ENCODE measurements at places on chromosomes 7 and 10.

DNA sequence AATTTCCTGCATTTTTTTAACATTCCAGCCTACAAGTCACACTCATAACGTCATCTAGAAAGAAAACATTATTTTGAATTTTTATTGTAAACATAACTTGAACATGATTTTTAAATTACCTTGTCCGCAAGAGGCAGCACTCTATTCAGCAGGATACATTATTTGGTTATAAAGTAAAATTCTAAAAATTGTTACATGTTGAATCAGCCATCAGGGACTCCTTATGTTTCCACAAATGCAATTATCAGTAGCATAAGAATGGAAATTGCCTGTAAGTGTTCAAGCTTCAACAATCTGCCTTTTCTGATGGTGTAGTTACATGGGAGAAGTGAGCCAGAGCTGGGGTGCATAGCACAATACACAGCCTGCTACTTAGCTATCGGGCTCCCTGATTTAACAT, 97.5 kb downstream of the ZNF365 start:
- no peak for DNase-seq

- DNase-seq: no peak
These were observed 25.9 kb downstream of the PDGFA start for GRCh38 chr7:493661-494251.

DNA sequence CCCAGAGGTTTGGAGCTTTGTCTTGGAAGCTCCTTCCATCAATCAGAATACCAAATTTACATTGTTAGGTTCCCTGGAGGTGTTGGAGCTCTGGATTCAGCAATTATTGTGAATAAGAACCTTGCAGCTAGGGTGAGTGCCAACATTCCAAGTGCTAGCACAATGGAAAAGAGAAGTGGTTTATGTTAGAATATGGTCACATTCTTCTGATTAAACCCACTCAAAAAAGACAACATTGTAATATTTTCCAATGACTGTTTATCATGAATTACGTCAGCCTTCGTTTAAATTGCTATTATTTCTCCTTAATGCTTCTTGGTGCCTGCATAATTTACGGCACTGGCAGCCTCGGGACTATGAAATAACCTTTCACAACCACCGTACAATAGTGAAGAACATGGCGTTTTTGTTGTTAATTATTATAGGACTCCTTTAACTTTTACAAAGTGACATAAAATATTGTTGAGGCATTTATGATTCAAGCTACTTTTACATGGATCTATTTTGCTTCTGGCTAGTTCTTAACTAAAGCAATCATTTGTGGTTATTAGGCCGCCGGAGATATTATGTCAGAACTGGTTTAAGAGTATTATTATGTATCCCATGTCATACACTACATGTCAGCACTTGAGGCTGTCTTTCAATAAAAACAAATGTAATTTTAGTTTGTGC, 117.7 kb downstream of the ARID5B start:
- no peak for DNase-seq

DNA sequence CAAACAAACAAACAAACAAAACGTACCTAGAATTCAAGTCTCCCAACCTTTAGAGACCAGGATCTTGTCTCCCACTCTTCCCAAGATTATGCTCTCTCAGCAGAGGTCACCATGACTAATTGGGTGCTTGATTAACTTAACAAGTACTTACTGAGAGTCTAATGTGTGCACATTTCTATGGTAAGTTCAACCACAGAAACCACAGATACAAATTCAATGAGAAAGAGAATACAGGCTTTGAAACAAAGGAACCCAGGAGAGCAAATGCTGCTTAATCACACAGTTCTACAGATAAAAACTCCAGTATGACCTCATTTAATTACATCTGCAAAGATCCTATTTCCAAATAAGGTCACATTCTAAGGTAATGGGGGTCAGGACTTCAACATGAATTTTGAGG, 142.8 kb downstream of the DNAJC1 start:
- DNase-seq: no peak

All from activated T-cell treated with anti-CD3 and anti-CD28 coated beads, Interleukin-2, amount 50 U/mL, for 1 hour (primary cell).